ENCODE measurements at places on chromosomes 1 and 21.

DNA sequence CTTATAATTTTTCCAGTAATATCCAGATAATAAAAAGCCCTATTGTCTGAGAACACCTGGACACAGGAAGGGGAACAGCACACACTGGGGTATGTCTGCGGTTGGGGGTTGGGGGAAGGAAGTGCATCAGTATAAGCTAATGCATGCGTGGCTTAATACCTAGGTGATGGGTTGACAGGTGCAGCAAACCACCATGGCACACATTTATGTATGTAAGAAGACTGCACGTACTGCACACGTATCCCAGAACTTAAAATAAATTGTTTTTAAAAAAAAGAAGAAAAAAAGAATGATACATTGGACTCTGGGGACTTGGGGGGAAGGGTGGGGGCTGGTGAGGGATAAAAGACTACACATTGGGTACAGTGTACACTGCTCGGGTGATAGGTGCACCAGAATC is 144.9 kb upstream of the C1orf174 start:
- no peak for DNase-seq

GRCh38 chr1:167631386-167631935 is 1.4 kb downstream of the RCSD1 start:
- DNase-seq = no peak

DNA sequence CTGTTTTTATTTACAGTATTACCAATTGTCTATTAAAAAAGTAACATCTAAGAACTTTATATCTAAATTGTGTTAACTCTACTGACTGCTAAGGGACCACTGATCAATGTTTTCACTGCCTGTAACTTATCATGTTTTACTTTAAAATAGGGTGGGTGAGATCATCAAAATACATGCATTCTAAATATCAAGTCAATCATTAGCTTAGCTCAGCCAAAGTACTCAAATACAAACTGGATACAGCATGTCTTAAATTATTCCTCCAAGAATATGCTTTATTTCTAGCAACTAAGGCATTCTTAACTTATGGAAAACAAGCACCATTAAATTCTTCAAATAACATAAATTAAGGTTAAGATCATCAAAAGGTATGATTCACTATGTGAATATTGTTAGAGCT is 638.7 kb upstream of the RGS18 start:
- DNase-seq = no peak

DNA sequence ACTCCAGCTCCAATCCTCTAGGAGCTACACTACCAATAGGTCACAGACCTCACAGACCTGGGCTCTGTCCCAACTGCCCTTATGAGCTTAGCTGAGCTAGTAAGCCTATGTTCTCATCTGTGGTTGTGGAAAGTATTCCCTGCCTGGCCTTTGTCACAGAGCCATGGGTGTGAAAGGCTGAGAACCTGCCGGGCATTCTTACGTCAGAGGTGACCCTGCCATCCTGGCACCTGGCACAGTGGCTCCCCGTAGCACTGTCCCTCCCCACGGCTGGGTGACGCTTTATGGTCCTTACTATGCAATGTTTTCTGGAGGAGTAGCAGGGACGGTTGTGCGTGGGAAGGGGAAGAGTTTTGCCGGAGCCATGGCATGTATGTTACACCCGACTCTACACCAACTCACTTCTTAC is 3.5 kb downstream of the TNFRSF1B start:
- DNase-seq = no peak

GRCh38 chr1:3156936-3157335 is 87.9 kb downstream of the PRDM16 start:
- DNase-seq = no peak

DNA sequence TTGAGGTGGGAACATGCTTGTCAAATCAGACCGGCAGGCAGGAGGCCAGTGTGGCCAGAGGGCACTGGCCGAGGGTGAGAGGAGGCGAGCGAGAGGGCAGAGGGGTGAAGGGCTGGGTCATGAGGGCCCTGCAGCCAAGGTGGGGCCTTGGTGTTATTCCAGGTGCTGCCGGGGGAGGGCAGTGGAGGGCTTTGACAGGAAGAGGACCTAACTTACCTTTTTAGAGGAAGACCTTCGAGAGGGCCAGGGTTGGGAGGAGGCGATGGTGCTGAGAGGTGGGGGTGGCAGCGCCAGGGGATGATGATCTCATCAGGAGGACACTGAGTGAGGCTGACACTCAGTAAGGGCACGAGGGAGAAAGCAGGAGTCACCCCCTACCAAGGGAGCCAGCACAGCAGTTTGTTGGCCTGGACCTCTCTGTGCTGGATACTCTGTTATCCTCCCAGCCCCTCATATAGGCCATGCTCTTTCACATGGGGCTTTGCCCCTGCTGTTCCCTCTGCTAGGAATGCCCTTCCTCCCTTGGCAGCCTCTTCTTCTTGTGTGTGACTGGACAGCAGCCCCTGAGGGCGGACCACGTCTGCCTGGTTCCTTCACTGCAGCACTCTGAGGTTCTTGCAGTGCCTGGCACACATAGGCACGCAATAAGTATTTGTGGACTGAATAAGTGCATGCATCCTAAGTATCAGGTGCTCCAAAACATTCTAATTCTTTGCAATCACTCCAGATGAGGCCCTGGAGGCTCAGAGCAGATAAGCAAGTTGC is 7.5 kb upstream of the TTC22 start:
- DNase-seq = no peak

DNA sequence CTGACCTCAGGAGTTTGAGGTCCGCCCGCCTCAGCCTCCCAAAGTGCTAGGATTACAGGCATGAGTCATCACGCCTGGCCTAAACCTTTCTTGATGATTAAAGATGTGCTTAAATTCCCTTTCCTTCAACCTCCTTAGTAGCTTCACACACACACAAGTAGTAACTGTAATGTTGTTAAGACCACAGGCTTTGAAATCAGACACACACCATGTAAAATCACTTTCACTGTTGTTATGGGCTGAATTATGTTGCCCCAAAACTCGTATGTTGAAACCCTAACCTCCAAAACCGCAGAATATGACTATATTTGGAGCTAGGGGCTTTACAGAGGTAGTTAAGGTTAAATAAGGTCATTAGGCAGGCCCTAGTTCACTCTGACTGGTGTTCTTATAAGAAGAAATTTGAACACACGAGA is 180.2 kb downstream of the NR5A2 start:
- no peak for DNase-seq
